ENCODE measurements at places on chromosomes 16 and 17. TPM values are rescaled to one million over a fixed set of nuclear protein-coding genes. Genes with fewer than 3 reads are reported as not detected.
A peak's percentile ranks its signal among the peaks of the same experiment; 100 is the strongest.

DNA sequence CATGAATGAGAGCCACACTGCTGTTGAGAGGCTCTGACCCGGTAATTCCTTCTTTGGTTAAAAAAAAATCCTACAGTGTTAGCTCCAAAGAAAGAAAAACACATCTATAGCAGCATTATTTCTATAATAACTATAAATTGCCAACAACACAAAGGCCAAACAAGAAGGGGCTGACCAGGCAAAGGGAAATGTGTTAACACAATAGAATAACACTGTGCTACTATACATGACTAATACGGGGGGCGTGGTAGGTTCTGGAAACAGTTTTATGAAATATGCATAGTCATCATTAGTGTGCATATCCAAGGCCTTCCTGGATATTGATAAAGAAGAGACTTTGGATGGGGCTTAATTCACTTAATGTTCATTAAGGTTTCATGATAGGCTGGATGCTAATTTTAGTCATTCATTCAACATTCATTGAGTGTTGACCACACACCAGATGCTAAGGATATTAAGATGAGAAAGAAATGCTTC lies 50.0 kb upstream of the CCL1 start:
- ATAC-seq = no peak
- no peak overlapping the region for H3K4me3 ChIP-seq
- H3K4me1 ChIP-seq = no peaks in the 10 kb centered on the region
- no peaks in the 10 kb centered on the region for H3K36me3 ChIP-seq
- peaks cover 65% of the 10 kb centered on the region for H3K27me3 ChIP-seq
- H3K27ac ChIP-seq = no peak overlapping the region

GRCh38 chr17:77343031-77343800 lies 202.4 kb downstream of the SEC14L1 start:
- peaks cover 24% of the 10 kb centered on the region for H3K4me1 ChIP-seq
- no peaks in the 10 kb centered on the region for H3K27me3 ChIP-seq
- no peak for ATAC-seq
- H3K4me3 ChIP-seq = no peak overlapping the region

DNA sequence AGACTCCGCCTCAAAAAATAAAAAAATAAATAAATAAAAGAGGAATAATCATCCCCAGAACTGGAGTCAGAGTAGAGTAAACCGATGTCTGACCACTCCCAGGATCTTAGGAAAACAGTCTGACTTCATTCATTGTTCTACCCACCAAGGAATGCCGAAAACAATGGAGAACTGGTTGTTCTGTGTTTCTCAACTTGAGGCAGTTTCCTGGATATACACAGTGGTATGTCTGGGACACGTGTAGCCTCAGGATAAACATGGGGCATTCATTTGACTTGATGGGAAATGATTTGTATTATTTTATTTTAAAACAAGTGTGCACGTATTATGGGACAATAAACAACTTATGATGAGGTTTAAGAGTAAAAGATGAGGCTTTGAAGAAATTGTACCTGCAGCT lies 32.8 kb upstream of the PAFAH1B1 start:
- no peak for ATAC-seq
- H3K27me3 ChIP-seq = peaks cover 12% of the 10 kb centered on the region
- no peaks in the 10 kb centered on the region for H3K36me3 ChIP-seq
- no peak overlapping the region for H3K27ac ChIP-seq

DNA sequence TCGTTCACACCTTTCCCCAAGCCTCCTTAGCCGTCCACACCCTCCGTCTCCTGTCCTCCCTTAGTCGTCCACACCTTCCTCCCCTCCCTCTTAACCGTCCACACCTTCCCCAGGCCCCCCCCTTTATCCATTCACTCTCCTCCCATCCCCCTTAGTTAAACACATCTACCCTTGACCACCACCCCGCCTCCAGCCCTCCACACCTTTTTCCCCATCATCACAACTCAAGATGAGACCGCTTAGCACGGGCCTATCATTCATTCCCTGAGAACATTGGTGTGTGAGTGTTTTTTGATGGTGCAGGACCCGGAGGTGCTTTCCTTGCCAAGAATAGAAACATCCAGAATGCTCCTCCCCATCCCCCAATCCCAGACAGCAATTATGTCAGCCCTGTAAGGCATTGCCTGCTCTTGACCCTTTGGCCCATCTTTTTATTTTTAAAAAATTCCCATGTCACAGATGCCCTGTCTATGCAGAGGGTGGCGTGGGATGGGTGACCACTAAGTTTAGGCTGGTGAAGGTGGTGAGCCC lies 1.4 kb downstream of the TENT4B start:
- peak overlapping the region; percentile 98 for H3K27ac ChIP-seq
- ATAC-seq = no peak
- H3K4me3 ChIP-seq = peak overlapping the region; percentile 85

DNA sequence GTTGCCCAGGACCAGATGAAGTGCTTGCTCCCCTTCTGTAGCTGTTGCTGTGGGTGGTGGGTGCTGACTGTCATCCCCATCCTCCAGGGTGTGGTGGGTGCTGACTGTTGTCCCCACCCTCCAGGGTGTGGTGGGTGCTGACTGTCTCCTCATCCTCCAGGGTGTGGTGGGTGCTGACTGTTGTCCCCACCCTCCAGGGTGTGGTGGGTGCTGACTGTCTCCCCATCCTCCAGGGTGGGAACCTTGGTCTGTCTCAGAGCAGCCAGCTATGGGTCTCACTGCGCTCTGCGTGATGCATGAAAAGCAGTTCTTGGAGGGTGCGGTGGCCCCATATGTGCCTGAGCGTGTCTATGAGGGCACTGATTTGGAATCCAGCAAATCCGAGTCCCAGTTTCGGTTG lies 163.8 kb downstream of the RPTOR start:
- H3K36me3 ChIP-seq = no peaks in the 10 kb centered on the region
- H3K4me1 ChIP-seq = no peaks in the 10 kb centered on the region
- no peak overlapping the region for H3K4me3 ChIP-seq
- H3K27me3 ChIP-seq = no peaks in the 10 kb centered on the region
- no peak overlapping the region for H3K27ac ChIP-seq
- no peak for ATAC-seq

DNA sequence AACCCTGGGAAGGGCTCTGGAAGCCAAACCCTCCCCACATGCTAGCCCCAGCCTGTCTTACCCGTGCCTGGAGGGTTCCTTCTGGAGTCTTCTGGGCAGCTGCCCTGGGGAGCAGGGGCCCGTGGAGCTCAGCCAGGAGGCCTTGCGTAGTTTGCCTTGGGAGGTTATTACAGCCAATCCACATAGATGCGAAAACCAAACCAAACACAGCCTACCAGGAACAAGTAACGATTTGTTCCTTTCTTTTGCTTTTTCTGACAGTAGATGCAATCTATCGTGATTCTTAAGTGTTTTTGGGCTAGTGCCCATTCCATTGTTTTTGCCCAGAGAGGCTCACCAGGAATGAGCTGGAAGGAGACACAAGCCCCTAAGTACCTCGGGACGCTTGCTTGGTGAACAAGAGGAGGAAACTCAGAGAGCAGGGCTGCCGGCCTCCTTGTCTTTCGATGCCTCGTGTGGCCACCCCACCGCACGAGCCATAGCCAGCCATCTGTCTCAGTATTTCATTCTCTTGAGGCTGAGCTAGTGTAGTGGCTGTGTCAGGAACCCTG lies 102.7 kb upstream of the NOL11 start:
- no peak overlapping the region for H3K27ac ChIP-seq
- H3K4me3 ChIP-seq = no peak overlapping the region
- ATAC-seq = no peak
- H3K36me3 ChIP-seq = no peaks in the 10 kb centered on the region

GRCh38 chr16:21694609-21695008 lies 30.8 kb downstream of the OTOA start:
- H3K4me1 ChIP-seq = no peaks in the 10 kb centered on the region
- H3K27me3 ChIP-seq = no peaks in the 10 kb centered on the region
- no peak for ATAC-seq
- no peak overlapping the region for H3K4me3 ChIP-seq
- H3K36me3 ChIP-seq = no peaks in the 10 kb centered on the region

GRCh38 chr16:85536411-85537330 lies 76.5 kb upstream of the GSE1 start:
- H3K27me3 ChIP-seq = no peaks in the 10 kb centered on the region
- H3K4me1 ChIP-seq = no peaks in the 10 kb centered on the region
- H3K4me3 ChIP-seq = no peak overlapping the region
- peak overlapping the region; percentile 17 for H3K27ac ChIP-seq
- no peak for ATAC-seq
- H3K36me3 ChIP-seq = no peaks in the 10 kb centered on the region

DNA sequence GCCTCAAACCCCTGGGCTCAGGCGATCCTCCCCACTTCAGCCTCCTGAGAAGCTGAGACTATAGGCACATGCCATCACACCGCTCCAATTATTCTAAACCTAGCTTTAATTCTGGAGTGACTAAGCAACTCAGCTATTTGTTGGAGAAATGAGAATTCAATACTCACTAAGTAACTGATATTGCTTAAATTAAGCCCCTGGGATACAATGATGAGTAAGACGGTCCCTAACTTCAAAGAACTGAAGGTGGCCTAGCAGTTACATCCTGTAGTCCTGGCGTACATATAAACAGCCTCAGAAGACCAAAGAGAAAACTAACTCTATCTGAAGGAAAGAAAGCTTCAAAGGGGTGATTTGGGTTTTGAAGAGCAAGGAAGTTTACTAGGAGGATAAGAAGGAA lies 25.0 kb downstream of the XPO6 start:
- no peak overlapping the region for H3K4me3 ChIP-seq
- ATAC-seq = no peak
- H3K4me1 ChIP-seq = peaks cover 79% of the 10 kb centered on the region
- no peak overlapping the region for H3K27ac ChIP-seq
- H3K36me3 ChIP-seq = no peaks in the 10 kb centered on the region

DNA sequence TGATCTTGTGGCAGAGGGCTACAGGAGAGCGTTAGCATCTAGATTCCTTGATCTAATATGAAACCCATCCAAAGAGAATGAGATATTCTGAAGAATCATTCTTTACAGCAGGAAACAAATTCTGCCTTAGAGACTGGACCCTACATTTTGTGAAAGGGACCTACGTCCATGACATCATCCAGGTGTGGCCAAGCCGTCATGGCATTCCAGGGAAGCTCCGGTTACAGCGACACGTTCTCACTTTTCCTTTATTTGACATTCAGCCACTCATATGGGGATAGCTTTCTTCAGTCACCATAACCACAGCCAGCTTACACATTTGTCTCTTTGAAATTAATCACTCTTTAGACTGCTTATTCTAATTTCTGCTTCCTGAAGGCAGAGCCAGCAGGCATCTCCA lies 408.1 kb downstream of the XYLT1 start:
- no peaks in the 10 kb centered on the region for H3K4me1 ChIP-seq
- H3K4me3 ChIP-seq = no peak overlapping the region
- no peaks in the 10 kb centered on the region for H3K36me3 ChIP-seq
- no peak for ATAC-seq
- peaks cover 24% of the 10 kb centered on the region for H3K27me3 ChIP-seq

The FAM234A gene
- 54.5 TPM for total RNA-seq

The LITAFD gene
- total RNA-seq = not detected

The PPM1D gene
- total RNA-seq = 12.1 TPM

The HOXB3 gene
- total RNA-seq = 26.5 TPM

The HS3ST3A1 gene
- 10.2 TPM for total RNA-seq

The ATP2A3 gene
- total RNA-seq = 35.9 TPM

The DOC2A gene
- total RNA-seq = 0.81 TPM

Data from gastroesophageal sphincter (tissue), 4 donors.